Cerebellar cortex (tissue), 1 donor: ENCODE measurements at places on chromosomes 11 and 22.
A peak's percentile ranks its signal among the peaks of the same experiment; 100 is the strongest.

DNA sequence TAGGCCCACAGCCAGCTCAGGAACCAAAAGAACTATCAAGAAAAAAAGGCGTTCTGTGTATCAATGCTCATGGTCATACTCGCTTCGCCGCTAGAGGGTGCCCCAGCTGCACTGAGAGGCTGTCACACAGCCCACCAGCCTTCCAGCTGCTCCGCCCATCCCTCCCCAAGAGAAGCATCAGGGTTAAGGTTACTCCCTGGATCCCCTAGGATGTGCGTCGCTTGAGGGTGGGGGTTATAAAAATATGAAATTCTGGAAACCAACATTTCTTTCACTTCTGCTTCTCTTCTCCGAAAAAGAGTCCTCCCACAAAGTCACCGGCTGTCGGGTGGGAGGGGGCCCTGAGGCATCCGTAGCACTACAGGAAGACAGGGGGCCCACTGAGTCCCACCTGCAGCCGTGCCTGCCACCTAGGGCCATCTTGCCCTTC, 1.7 kb downstream of the CBX6 start:
- peak; percentile 83 for DNase-seq

- DNase-seq = no peak
These were observed 7.1 kb downstream of the NRXN2 start for GRCh38 chr11:64715756-64716472.

- peak; percentile 98 for DNase-seq
These were observed 78.9 kb downstream of the SFI1 start for GRCh38 chr22:31575190-31575589.

DNA sequence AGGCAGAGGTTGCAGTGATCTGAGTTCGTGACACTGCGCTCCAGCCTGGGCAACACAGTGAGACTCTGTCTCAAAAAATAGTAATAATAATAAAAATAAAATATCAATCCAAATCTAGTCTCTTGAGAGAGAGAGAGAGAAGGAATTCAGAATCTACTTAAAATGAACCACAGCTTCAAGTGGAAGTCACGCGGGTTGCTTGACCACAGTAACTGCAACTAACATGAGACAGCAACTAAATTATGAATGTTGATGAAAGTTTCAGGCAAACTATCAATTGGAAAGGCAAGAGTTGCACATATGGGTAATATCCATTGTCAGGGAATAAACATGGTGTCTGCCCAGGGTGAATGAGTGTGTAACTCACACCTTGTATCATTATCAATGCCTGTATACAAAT, 12.5 kb downstream of the POU2AF2 start:
- DNase-seq = no peak

DNA sequence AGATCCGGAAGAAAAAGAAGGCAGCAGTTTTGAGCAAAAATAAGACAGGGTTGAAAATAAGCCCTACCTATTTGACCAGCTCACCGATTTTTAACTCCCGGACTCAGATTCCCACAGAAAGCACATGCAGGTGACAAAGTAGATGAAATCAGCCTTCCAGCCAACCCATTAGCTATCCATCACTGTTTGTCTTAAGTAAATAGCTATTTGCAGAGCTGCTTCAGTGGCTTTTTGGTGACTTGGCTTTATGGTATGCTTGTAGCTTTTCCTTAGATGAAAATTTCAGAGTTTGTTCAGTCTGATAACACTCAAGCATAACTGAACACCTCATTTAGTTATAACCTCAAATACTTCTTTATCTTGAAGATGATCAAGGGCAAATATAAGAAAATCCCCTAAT, 192.6 kb downstream of the HIPK3 start:
- DNase-seq = no peak

GRCh38 chr11:122207921-122208764, 92.1 kb upstream of the BLID start:
- no peak for DNase-seq

DNA sequence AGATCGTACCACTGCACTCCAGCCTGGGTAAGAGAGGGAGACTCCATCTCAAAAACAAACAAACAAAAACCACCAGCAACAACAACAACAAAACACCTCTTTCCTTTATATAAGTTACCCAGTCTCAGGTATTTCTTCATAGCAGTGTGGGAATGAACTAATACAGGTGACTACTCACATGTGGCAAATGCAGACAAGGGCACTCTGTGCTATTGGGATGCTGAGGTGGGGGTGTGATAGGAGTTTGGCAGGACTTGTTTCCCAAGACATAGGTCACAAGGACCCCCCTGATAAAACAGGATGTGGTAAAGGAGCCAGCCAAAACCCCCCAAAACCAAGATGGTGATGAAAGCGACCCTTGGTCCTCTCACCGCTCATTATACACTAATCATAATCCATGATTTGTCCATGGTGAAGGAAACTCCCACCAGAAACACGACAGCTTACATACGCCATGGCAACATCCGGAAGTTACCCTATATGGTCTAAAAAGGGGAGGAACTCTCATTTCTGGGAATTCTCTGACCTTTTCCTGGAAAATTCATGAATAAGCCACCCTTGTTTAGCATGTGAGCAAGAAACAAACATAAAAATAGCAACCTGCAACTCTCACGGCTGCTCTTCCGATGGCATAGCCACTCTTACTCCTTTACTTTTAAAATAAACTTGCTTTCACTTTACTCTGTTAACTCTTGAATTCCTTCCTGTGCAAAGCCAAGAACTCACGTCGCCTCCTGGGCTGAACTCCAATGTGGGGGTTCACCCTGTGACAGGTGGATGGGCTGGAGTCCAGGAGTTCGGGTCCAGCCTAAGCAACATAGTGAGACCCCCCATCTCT, 18.8 kb upstream of the INCENP start:
- no peak for DNase-seq

GRCh38 chr11:132251061-132251460, 880.6 kb downstream of the NTM start:
- no peak for DNase-seq

DNA sequence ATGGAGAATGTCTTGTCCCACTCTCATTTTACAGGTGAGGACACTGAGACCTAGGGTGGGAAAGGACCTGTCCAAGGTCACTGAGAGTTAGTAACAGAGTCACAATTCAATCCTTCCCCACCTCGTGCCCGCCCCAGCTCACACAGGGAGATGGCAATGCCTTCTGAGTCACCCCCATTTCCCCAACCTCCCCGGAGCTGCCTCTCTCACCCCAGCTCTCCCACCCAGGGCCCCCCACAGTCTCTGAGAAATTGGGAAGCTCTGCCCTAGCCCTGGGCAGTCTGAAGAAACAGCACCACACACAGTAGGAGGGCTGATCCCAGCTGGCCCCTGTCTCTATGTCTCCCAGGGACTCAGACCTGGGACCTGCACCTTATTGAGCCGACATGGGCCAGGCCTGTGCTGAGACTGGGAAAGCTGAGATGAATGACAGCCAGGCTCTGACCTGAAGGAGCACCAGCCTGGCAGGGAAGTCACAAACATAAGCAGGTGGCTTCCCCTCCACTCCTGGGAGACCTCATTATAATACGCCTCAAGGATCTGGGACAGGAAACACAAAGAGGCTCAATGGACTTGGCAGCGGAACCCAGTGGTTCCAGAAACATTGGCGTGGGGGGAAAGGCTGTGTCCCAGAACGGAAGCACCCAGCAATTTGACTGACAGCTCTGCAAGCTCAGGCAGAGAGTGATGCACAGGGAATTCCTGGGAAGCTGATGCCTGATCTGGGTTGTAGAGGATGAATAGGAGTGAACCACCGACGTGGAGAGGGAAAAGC, 51.0 kb downstream of the CD6 start:
- peak; percentile 71 for DNase-seq

- no peak for DNase-seq
These were observed 20.1 kb upstream of the OR9Q1 start for GRCh38 chr11:58003591-58003990.

DNA sequence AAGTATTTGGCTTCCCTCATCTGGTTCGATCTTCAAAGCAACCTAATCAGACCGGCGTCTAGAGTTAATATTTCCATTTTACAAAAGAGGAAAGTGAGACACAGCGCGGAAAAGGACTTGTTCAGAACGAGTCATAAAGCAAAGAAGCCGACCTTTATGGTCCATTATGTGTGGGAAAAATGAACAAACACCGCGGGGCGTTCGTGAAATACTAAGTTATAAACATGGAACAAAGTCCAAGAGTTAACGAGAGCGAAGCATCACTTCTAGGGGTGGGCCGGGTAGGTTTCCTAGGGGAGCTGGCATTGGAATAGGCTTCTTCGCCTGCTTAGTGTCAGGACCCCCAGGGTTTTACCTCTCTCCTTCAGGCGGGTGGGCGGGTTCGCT, 575 bp downstream of the DUSP18 start:
- peak; percentile 8 for DNase-seq

- DNase-seq = no peak
These were observed 205.8 kb downstream of the ARHGAP42 start for GRCh38 chr11:100892886-100893285.

DNA sequence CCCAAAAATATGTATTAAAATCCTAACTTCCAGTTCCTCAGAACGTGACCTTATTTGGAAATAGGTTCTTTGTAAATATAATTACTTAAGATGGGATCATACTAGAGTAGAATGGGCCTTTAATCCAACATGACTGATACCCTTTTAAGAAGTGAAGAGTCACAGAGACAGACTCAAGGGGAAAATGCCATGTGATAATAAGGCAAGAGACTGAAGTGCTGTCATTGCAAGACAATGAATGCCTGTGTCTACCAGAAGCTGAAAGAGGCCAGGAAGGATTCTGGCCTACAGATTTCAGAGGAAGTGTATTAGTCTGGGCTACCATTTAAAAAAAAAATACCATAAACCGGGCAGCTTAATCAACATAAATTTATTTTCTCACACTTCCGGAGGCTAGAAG, 85.9 kb upstream of the LRRC55 start:
- DNase-seq = no peak

DNA sequence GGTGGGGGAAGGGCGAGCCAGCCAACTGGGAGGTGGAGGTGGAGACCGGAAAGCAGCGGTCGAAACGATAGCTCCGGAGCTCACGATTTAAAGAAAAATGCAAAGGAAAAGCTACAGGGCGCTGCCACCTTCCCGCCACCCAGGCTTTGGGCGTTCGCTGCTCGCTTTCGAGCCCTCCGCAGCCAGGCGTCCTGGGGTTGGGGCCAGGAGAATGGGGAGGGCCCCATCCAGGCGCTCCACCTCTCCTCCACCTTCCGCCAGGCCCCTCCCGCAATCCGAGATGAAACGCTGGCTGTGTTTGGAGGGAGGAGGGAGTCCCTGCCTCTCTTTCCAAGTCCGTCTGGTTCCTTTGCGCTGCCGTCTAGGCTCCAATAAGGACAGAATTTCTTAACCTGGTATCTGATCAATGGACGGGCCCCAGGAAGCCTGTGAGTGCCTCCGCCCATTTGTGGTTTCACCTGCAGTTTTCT, 483 bp upstream of the ABTB2 start:
- peak; percentile 60 for DNase-seq

GRCh38 chr11:43835104-43835503, 45.5 kb upstream of the ALKBH3 start:
- peak; percentile 89 for DNase-seq

- DNase-seq = no peak
These were observed 6.1 kb downstream of the CARNS1 start for GRCh38 chr11:67421430-67422031.

DNA sequence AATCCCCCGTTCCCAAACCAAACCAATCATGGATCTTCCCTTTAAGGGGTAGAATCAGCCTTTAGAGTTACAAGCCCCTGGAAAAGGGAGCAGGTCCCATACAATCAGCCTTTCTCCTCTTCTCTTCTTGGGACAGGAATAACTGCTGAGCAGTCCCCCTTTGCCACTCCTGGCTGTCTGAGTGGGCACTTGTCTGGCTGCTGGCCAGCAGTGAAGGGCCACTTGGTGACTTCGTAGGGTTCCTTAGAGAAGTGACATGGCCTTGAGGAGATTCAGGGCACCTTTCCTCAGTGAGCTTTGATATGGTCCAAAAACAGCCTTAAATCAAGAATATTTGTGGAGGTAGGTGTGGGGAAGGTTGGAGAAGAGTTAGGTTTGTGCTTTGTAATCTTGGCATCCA, 53.5 kb upstream of the HORMAD2 start:
- DNase-seq = no peak

DNA sequence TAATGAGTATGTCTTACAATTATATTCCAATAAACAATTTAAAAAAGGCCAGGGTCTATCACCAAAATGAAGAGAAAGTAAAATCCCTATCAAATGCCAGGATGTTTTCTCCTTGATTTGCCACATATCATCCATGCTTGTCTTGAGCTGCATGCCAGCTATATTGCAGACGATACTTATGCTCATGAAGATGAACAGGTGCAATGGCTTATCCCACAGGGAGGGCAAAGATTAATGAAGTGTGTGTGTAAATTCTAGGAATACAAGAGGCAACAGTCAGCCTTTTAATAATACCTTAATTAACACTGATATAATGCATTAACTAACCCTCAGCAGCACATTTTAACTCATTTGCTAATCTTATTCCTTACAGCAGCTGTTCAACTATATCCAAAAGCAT, 850.5 kb downstream of the KCNA4 start:
- no peak for DNase-seq

GRCh38 chr11:109892321-109892794, 200.8 kb upstream of the ZC3H12C start:
- no peak for DNase-seq

DNA sequence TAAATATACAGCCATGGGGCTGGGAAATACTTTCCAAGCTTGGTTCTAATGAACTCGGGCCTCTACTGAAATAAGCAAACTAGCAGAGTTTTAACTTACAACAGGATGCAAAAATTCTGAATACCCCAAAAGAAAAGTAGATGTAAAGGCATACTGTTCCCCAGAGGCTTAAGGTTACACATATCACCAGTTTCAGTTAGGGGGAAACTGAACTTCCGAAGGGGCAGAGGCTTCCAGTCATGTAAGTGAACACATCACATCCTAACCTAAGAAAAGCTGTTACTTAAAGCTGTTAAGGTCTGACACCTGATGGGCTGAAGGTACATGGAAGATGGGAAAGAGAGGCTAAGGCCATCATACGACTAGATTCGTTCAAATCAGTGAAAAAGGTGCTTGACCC, 2.3 kb downstream of the GAB2 start:
- DNase-seq = peak; percentile 16

DNA sequence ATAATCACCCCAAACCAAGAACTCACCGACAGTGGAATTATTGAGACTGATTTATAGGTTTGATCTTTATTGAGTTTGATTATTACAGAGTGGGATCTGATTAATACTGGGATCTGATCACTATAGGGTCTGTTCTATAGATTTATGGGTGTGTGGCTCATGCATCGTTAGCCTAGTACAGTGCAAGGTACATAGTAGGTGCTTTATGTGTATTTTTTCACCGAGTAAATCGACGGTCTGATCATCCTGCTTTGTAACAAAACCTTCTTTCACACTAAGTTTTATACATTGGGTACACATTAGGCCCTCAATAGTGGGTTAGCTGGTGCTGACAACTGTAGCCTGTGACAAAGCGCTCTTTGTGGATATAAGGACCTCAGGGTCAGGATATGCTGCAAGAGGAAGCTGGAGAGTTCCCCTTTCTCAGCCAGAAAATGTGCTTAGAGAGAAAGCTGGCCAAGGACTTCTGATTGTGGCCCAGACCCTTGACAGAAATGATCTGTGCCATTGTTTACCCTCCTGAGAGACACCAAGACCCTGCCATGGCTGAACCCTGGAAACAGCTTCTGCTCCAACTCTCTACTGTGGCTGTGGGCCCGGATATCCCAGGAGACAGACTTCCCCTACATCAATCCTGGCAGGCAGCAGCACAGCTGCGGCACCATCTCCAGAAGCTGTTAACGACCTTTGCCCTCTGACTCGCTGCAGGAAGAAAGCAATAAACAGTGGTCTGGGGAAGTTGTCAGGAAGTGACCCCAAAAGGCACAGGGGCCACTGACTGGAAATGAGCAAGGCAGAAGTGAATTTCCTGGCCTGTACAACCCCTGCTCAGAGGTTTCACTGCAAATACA, 16.1 kb upstream of the TPP1 start:
- DNase-seq = peak; percentile 18
